Stimulated activated CD4-positive, alpha-beta T cell treated with anti-CD3 and anti-CD28 coated beads, Interleukin-2, amount 100 ng/mL, for 4 hours (primary cell): ENCODE measurements at places on chromosomes 1 and 21.

DNA sequence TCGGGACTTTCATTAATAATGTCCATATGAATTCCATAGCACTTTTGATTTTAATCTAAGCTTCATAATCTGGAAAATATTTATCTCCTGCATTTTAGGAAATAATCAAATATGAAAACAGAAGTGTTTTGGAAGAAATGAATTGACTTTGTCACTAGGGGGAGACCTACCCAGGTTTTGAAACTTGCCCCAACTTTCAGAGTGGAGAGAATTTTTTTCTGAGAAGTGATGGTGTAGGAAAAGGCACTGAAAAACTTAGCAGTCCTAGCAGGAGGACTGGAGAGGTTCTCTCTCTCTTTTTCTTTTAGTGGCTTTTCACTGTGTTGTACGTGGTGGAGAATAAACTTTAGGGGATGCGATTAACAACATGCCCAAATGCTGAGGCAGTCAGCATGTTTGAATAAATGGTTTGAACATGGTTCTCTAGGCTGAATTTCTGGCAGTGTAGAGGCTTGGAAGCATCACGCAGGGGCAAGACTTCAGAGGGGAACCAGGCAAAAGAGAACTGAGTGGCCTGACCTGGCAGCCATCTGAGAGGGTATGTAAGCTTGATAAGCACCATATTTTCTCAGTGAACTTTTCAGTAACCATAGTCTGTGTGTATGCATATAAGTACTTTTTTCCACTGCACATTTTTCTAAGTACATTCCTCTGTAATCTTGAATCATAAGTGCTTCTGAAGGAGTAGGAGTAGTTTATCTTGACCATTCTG lies 68.3 kb upstream of the NEK7 start:
- peak; percentile 15 for DNase-seq

GRCh38 chr1:155226910-155227260 lies 18.4 kb downstream of the MTX1 start:
- DNase-seq: no peak

DNA sequence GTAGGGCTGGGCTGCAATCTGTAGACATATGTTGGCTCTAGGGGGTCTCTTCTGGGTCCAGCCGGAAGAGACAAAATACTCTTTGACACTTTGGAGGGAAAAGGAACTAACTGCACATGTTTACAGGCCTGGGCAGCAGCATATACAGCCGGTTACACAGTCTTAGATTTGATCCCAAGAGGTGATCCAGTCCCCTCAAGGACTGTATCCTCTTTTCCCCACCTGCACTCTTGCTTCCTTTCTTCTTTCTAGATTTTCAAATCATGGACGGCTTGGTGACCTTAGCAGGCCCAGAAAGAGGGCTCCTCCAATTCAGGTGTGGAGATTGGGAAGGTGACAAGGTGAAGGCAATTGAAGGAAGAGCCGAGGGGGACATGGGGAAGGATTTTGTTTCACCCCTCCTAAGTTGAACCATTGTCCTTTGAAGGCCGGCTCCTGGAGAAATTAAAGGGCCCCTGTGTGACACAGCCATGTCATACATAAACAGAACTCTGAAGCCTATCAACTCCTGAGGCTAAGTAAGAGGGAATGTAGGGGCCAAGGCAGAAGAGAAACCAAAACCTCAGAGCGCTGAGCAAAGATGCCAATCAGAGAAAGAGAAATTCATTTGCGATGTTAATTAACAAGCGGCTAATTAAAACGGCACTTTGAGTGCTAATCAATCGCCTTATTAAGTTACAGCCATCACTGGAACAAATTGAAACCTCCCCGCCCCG lies 5.9 kb upstream of the BARHL2 start:
- no peak for DNase-seq

DNA sequence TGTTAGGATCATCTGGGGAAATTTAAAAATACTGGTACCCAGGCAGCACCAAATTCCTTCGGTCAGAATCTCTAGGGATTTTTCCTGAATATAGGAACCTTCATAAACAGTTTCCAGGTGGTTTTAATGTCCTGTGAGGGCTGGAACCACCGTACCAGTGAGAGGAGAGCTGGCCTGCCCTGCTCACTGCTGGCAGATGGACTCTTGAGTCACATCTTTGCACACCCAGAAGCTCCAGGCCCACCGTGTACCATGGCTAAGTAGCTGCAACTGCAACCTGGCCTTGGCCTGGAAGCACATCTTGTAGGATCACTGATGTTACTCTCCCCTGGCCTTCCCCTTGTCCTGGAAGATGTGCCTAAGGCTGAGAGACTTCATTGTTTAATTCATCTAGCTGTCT lies 181.5 kb downstream of the DISC1 start:
- no peak for DNase-seq
